ENCODE measurements at places on chromosomes 7 and 10.

DNA sequence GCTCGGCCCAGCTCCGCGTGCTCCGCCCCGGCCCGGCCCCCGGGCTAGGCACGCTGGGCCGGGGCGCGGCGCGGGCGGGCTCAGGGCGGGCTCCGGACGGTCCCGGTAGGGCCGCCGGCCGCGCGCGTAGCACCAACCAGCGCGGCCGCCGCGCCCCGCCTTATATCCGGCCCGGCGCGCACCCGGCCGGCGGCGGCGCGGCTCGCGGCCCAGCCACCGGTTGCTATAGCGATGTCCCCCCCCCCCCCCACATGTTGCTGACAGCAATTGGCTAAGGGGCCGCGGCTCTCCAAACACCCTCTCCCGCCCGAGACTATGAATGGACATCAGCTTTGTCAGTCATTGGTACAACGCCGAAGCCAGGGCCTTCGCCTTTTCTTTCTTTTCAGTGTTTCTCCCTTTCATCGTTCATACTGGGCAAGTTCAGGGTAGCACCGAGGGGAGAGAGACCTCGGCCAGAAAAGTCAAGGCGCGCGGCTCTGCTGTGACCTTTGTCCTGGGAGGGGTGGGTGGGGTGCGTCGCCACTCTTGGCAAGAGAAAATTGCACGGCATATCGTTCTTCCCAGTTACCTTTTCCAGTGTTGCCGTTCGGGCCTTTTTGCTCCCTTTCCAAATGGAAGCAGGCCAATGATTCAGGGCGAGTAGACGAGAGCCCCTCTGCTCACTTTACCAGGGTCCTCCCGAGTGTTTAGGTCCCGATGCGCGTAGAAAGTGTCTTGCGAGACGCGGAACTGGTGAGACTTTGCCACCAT lies 354.2 kb downstream of the DNAJB6 start:
- DNase-seq: no peak

GRCh38 chr7:99792967-99793366 lies 9.0 kb upstream of the CYP3A4 start:
- no peak for DNase-seq

DNA sequence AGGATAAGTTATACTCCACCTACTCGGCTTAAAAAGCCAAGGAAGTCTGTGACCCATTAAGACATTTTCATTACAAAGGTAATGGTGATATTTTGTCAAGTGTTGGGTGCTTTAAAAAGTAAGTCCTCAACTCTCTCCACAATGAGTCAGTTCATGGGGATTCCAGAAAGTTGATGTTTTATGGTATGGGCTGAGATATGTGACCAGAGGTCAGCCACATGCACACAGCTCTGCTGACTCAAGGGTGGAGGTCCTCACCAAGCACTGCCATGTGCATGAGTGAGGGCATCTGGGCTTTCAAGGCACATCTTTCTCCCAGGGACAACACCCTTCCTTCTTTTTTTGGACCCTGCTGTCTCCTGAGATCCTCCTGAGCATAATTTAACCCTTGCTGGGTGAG lies 292.9 kb downstream of the PTEN start:
- no peak for DNase-seq

GRCh38 chr10:97705006-97705670 lies 8.4 kb upstream of the MARVELD1 start:
- no peak for DNase-seq

GRCh38 chr10:29102233-29102632 lies 186.6 kb upstream of the LYZL1 start:
- DNase-seq: no peak

- no peak for DNase-seq
Measured at GRCh38 chr10:119517235-119518141, 25.0 kb downstream of the RGS10 start.

GRCh38 chr10:84156768-84157167 lies 16.8 kb upstream of the GPR15LG start:
- DNase-seq: no peak

DNA sequence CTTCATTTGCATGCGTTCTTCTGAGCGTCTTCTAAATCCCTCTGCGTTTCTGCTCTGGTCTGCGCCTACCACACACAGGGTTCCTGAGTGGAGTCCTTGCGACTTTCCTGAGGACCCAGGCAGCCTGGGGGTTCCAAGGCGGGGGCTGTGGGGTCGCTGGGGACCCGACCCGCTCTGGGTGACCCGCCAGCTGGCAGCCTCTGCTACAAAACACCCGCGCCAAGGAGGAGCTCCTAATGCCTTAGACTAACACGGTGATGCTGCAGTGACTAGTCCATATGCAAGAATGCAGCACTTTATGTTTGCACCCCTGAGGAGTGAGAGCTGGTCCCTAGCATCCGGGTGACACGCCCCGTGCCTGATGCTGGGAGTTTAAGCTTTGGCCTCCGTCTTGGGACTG lies 367.0 kb upstream of the POM121L12 start:
- no peak for DNase-seq

DNA sequence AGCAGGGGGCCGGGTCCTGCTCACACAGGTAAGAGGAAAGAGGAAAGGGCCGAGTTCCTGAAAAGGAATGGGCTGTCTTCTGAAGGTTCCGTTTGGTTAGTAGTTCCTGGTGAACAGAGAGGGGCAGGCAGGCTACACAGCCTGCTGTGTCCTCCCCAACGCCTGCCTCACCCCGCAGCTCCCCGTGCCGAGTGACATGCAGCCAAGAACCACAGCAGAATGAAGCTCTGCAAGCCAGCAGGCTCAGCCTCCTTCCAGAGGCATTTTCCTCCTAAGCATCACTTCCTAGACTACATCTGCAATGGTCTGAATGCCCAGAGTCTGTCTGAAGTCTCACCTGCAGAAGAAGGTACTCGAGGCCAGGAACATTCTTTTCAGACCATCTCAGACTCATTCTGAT lies 202.4 kb upstream of the TCERG1L start:
- DNase-seq: no peak

- no peak for DNase-seq
Measured at GRCh38 chr10:86295351-86295750, 71.2 kb downstream of the GRID1 start.

DNA sequence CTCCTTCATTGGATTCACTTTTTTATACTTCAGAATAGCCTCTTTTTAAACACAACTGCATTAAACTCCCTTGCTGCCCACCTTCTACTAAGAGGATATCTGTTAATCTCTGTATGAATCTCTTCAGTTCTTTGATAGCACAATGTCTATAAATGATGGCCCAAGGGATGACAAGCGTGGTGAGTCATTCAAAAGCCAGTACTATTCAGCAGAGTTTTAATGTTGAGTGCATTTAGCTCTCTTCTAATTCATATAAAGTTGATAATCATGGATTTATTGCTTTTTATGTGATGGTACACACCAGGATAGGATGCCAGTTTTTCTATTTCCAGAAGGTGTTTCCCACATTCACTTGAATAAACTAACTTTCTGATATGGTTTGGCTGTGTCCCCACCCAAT lies 57.4 kb upstream of the HECTD2 start:
- DNase-seq: no peak

GRCh38 chr10:30811276-30812017 lies 181.9 kb upstream of the LYZL2 start:
- no peak for DNase-seq

DNA sequence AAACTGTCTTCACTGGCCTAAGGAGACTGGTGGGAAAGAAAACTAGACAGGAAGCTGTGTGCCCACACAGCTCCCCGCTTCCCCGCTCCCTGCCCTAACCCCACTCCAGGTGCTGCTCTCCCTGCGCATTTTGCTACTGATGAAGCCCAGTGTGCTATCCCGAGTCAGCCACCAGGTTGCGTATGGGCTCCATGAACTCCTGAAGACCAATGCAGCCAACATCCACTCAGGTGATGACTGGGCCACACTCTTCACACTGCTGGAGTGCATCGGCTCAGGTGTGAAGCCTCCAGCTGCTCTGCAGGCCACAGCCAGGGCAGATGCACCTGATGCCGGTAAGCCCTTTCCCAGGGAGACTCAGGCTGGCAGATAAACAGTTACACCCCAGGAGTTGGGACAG lies 20.3 kb upstream of the NFKB2 start:
- DNase-seq: no peak

DNA sequence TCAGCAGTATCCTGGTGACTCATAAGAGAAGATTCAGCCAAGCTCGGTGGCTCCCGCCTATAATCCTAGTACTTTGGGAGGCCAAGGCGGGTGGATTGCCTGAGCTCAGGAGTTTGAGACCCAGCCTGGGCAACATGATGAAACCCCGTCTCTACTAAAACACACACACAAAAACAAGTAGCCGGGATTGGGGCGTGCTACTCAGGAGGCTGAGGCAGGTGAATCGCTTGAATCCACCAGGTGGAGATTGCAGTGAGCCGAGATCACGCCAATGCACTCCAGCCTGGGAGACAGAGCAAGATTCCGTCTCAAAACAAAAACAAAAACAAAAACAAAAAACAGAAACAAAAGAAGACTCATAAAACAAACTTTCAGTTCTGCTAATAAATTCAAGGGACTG lies 551.1 kb upstream of the POT1 start:
- no peak for DNase-seq

DNA sequence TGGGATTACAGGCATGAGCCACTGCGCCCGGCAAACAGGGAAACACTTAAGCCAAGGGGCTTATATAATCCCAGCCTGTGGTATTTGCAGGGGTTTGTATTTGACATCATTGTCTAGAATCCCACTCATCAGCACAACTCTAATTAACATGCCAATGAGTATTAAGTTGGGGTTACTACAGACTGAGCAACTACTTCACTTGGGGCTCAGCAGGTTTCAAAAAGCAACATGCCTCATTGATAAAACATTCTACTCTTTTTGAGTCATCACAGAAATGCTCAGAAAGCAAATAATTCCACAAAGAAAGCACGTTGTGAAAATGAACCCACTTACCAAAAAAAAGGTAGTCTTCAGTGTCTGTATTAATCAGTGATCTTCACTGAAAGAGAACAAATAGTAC lies 236.9 kb upstream of the CELF2 start:
- DNase-seq: no peak

- no peak for DNase-seq
Measured at GRCh38 chr7:87934699-87935383, 790 bp downstream of the ADAM22 start.

DNA sequence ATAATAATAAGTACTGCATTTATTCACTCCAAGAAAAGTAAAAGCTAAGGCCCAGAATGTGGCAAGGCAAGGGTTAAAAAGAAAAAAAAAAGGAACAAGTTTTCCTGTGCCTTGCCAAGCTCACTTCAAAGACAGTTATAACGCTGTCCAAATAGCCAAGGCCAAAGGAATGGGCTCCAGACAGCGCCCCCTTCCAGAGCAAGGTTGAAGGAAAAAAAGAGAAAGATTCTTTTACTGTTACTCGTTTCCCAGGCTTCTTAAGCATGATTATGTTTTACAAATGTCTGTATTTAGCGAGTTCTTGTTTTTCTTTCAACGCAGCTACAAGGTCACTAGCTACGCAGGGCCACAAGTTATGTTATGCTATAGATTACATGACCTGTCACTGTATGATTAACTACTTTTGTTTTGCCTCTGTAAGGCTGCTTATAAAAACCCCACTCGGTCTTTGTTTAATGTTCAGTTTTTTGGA lies 9.1 kb upstream of the EIF4H start:
- DNase-seq: no peak

DNA sequence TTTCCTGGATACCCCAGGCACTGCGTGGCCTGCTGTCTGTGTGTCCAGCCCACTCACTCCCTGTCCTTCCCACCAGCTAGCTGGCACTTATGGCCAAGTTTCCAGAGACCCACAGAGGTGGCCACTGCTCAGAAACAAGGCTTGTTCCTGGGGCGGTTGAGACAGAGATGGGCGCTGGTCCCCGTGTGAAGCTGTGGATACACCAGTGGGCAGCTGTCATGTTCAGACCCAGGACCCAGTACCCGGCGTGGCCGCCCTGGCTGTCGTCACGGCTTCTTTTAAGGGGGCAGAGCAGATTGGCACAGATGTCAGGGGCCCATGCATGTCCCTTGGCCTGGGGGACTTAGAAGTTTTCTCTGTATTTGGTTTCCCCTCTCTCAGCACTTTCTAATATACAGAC lies 36.3 kb downstream of the FOXL3 start:
- no peak for DNase-seq

DNA sequence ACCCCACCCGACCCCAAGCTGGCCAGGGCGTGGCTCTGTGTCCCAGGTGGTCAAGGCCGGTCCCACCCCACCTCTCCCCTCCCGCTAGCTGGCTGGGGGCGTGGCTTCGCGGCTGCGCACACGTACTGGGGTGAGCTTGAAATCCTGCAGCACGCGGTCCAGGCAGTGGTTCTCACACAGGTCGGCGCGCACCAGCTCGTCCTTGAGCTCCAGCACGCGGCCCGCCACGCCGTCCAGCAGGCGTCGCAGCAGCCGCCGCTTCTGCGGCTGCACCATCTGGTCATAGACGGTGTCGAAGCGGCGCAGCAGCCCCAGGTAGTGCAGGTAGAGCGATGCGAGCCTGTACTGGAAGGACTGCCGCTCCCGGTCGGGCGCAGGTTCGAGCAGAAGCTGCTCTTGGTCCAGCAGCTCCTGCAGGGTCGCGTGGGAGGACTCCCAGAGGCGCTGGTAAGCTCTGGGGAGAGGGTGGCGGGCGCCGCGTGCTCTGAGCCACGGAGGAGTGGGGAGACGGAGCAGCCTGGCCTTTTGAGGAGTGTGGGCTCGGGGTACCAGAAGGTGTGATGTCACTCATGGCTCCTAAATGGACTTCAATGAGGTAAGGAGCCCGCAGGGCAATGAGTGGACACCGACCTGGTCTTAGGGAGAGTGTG lies 5.8 kb downstream of the H2BK1 start:
- no peak for DNase-seq

DNA sequence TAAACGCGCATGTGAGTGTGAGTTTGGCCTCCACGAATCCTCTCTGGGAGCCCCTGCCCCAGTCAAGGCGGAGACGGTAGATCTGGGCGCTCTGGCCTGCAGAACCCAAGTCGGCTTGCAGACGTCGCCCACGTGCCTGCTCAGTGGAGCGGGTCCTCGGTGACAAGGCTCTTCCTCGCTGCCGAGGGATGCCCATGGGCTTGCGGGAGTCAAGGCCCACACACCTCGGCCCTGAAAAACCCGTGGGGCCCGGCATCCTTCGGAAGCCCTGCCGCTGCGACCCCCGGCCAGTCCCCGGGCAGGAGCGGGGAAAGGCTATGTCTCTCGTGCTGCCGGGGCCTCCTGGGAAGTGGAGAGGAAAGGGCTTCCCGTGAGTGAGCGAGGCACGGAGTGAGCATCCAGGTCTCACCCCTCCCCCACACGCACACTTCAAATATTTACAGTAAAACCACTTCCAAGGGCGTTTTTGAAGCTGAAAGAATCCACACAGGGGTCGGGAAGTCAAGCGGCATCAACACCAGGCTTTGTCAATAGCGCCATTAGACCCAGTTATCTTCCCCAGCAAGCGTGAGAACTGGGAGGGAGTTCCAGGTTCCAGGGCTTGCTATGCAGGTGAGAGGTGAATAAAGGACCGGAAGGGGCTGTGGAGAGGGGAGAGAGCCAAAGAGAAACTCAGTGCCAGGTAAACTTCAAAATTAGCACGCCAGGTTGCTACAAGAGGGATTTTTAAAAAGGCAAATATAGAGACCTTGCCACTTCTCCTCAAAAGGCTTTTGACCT lies 1.1 kb upstream of the MNX1 start:
- DNase-seq: no peak

- no peak for DNase-seq
Measured at GRCh38 chr7:157909370-157909769, 572.6 kb downstream of the DNAJB6 start.

Measured in activated T-cell treated with anti-CD3 and anti-CD28 coated beads for 1 hour (primary cell).